ENCODE measurements at places on chromosomes 6 and 20. TPM values are rescaled to one million over a fixed set of nuclear protein-coding genes. Genes with fewer than 3 reads are reported as not detected.

Gene DNAH8
- 0.05 TPM for total RNA-seq

Gene NHLRC1
- total RNA-seq, result 4.1 TPM

Gene RIPOR3
- 0.16 TPM for total RNA-seq

Gene LY6G5B
- total RNA-seq, result 4.0 TPM

Gene DSP
- 7.8 TPM for total RNA-seq

Gene GRM4
- total RNA-seq, result 0.19 TPM

Gene RBPJL
- total RNA-seq, result not detected

Gene GPSM3
- total RNA-seq, result 0.27 TPM

Gene ATP5F1E
- total RNA-seq, result 29.0 TPM

Gene FBXO5
- total RNA-seq, result 4.1 TPM

Gene SAMD3
- total RNA-seq, result not detected

Gene COL12A1
- total RNA-seq, result 14.6 TPM

Gene CTAGE9
- not detected for total RNA-seq

Gene LIN28B
- total RNA-seq, result not detected

Gene GABRR1
- not detected for total RNA-seq

Gene COL10A1
- total RNA-seq, result 1.9 TPM

Gene C20orf144
- total RNA-seq, result 0.24 TPM

Gene PRSS35
- total RNA-seq, result 1.3 TPM
